ENCODE measurements at places on chromosomes 1 and 21.

DNA sequence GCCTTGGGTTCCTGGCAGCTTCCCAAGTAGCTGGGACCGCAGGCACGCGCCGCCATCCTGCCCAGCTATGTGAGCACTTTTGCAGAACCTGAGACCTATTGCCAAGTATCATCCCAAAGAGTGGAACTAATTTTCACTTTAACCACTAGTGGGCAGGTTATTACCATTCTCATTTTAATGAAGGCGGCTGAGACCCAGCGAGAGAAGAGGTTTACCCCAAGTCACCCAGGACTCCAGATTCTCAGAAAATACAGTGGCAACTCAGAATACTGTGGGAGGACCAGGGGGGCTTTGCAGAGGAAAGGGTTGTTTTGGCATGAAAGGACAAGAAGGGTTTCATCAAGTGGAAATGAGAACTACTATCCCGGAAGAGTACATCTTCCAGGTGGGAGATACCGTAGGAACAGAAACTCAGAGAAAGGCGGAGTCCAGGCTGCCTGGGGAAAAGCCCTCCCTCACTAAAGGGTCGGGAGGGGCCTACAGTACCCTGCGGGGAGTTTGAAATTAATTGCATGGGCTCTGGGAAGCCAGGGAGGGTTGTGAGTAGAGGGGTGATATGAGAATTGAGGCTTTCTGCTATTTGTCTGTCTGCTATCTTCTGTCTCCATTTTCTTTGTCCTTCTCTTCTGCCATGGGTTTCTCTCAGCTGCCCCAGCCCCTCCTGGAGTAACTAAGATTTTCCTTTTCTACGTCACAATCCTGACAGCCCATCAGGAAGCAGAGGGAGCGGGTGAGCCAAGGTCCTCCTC is 7.2 kb upstream of the SEMA4A start:
- no peak for DNase-seq

GRCh38 chr1:238161955-238162354 is 271.2 kb upstream of the ZP4 start:
- DNase-seq, result no peak

DNA sequence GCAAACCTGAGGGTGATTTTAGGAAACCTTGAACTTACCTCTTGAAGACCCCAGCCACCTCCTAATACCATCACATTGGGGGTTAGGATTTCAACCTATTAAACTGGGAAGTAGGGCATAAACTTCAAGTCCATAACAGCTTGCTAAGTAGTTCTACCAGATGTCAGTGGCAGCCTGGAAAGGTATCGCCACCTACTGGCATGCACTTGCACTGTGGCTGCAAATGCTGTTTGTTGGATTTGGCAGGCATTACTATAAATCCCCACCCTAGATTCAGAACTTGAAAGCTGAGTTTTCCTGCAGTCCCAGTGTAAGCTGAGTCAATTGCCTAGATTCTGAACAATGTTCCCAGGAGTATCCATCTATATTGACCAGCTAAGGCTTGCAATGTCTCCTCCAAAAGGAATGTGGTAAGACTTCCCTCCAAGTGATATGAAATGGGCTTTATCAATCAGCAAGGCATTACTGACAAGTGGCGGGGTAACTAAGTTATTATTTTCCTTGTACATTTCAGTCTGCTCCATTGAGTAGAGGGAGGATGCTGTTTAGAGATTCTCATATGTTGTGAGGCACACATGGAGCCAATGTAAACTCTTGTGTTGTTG is 474.5 kb downstream of the PTPRC start:
- DNase-seq, result peak; percentile 56

- no peak for DNase-seq
Observed at GRCh38 chr1:219380463-219380862, 206.8 kb downstream of the LYPLAL1 start.

DNA sequence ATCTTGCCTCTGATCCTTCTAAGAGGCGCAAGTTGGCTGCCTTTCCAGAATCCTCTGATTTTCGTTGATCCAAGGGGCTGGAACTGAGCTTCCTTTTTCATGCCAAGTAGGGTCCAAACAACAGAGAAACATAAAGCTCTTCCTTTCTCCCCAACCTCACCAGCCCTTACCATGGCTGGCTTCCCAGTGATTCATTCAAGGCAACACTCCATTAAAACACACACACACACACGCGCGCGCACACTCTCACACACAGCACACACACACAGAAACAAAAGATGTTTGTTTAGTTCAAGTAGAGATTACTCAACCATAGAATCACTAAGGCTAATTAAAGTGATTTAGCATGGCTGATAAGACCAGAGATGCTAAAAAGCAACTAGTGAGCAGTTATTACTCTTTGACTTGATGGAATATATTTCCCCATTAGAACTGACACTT is 13.0 kb upstream of the GUCA2A start:
- no peak for DNase-seq

- DNase-seq, result no peak
Observed at GRCh38 chr1:19043579-19044443, 87.3 kb upstream of the IFFO2 start.

GRCh38 chr1:151994956-151995355 is 1.3 kb upstream of the S100A10 start:
- no peak for DNase-seq

GRCh38 chr1:161779393-161779792 is 13.3 kb downstream of the ATF6 start:
- DNase-seq, result no peak

DNA sequence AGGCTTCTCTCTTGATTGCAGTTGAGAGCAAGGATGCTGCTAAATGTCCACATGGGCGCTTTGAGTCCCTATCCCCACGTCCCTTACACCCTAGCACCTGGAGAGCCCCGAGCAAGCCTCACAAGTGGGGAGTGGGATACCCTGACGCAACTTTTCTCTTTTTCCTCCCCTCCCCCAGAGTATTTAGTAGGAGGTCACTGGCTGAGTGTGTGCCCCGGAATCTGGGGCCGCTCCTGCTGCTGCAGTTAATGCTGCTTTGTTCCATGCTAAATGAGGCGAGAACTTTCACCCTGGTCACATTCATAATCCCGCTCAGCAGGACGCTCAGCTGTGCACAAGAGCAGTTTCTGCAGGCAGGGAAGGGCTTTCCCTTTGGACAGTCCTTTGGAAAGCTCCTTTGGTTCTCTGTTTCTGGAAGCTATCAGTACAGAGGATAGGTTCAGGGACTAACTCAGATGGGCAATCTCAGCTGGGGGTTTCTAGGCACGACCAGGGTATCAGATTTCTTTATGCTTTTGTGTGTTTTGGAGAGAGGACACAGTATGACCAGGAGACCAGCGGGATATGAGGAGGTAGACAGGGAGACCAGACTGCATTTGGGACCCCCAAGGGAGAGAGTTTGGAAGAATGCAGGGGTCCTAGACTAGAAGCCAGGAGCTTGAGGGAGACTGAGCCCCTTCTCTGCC is 75.9 kb downstream of the NOS1AP start:
- DNase-seq, result no peak

GRCh38 chr1:2088458-2088857 is 38.2 kb downstream of the PRKCZ start:
- DNase-seq, result no peak

- DNase-seq, result peak; percentile 10
Observed at GRCh38 chr1:182962554-182963115, 9.7 kb upstream of the SHCBP1L start.

DNA sequence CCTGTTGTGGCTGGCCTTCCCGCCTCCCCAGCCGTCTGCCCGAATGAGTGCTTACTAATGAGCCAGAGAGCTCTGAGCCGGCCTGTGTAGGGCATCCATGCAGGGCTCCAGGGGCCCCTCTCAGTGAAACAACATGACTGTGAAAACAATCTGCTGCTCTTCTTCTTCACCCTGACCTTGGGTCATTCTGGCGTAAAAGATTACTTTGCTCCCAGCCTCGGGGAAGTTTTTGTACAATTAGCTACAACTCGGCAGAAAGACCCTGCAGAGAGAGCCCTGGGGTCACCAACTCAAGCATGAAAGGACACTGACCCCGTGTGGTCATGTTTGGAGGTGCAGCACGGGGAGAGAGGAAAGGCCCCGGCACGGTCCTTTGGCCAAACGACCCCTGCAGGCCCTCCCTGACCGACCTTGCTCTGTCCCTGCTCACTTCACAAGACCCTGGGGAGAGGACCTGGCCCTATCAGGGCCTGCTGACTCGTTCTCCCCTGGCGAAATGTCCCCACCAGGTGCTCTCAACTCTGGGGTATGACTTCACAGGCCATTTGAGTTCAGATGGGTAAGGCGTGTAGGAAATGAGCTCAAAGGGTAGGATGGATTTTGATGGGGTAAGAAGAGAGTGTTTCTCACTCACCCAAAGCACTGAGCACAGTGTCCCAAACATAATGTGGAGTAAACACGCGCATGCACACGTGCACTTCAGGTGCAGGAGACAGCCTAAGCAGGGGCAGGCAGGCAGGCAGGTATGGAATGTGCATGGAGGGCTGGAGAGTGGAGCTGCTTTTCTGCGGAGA is 22.9 kb upstream of the FAM20B start:
- peak; percentile 42 for DNase-seq

- DNase-seq, result no peak
Observed at GRCh38 chr21:35225573-35225972, 176.5 kb upstream of the RUNX1 start.

GRCh38 chr1:223717695-223718363 is 5.5 kb downstream of the CAPN2 start:
- peak; percentile 26 for DNase-seq

- DNase-seq, result peak; percentile 6
Observed at GRCh38 chr1:25099343-25099951, 132.9 kb downstream of the SYF2 start.

- no peak for DNase-seq
Observed at GRCh38 chr1:115144176-115144575, 54.9 kb upstream of the TSPAN2 start.

- no peak for DNase-seq
Observed at GRCh38 chr1:188584119-188584518, 1755.4 kb downstream of the PLA2G4A start.
